ENCODE measurements at places on chromosomes 12 and 14.
A peak's percentile ranks its signal among the peaks of the same experiment; 100 is the strongest.

DNA sequence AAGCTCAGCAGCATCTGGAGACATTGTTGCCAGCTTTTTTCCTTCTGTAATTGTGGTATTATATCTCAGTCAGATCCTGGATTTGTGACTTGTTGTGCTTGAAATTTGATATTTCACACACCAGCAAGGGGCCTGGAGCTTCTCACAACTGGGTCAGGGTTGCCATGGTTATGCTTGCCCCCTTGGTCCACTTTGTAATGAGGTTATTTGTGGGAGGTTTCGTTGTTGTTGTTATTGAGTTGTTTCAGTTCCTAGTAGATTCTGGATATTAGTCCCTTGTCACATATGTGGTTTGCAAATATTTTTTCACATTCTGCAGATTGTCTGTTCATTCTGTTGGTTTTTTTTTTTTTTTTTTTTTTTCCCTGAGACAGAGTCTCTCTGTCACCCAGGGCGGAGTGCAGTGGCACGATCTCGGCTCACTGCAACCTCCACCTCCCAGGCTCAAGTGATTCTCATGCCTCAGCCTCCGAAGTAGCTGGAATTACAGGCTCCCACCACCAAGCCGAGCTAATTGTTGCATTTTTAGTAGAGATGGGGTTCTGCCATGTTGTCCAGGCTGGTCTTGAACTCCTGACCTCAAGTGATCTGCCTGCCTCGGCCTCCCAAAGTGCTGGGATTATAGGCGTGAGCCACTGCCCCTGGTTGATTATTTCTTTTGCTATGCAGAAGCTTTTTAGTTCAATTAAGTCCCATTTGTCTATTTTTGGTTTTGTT is 80.6 kb upstream of the ETV6 start:
- DNase-seq, result no peak

DNA sequence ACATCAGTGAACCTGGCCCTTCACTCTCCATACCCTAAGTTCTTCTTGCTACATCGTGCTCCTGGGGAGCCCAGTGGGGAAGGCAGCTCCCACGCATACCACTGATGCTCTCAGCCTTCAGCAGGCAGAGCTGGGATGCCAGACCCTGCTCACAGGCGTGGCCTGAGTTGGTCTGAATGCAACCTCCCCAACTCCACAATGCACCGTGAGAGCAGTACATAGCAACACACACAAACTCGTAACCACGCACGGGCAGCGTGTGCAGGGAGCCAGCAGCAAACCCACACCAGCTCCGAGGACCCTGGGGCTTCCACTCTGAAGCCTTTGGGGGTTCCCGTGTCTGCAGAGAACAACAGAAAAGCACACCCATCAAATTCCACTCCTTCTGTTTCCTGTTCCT is 37.3 kb downstream of the ANO2 start:
- DNase-seq, result no peak

GRCh38 chr12:93336291-93336741 is 41.4 kb upstream of the NUDT4 start:
- no peak for DNase-seq

- DNase-seq, result no peak
These were observed 322.9 kb downstream of the DAD1 start for GRCh38 chr14:22266142-22266442.

DNA sequence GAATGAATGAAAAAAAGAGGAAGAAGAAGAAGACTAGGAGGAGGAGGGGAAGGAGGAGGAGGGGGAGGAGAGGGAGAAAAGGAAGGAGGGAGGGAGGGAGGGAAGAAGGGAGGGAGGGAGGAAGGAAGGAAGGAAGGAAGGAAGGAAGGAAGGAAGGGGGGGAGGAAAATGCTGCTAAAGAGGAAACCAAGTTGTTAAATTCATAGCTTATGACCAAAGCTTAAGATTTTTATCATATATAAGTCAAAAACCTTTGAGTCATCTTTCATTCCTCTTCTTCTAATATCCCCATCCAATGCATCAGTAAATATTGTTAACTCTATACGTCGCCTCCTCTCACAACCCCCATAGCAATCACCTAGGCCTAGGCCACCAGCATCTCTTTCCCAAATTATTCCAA is 117.3 kb downstream of the SLC2A13 start:
- DNase-seq, result no peak

DNA sequence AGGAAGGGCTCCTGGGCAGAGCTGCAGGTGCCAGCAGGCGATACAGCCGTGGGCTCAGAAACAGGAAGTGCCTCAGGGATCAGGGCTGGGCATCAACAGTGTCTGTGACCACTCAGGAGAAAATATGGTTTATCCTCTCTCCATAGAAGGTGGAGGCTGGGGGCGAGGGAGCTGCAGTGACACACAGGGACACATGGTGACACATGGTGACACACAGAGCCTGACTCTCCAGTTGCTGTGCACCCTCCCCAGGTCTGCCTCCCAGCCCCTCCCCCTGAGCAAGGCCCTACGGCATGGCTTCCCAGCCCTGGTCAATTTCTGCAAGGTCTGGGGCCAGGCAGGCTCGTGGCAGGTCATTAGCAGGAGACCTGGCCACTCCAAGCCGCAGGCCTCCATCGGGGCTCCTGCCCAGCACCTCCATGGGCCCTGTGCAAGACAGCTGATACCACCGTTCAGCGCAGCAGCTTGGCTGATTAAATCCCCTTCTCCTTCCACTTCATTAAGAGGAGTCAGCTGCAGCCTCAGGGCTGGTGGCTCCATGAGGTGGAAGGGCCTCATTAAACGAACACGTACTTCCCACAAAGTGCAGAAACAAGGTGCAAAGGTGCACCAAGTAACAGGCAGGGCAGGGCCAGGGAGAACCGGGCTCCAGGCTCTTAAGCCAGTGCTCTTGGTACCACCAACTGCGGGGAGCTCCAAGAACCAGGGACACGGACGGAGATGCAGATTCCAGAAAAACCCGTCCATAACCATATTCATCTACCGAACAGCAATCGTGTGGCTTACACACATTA is 60.7 kb downstream of the CCNK start:
- peak; percentile 49 for DNase-seq

GRCh38 chr14:52949711-52950409 is 990 bp downstream of the FERMT2 start:
- no peak for DNase-seq

DNA sequence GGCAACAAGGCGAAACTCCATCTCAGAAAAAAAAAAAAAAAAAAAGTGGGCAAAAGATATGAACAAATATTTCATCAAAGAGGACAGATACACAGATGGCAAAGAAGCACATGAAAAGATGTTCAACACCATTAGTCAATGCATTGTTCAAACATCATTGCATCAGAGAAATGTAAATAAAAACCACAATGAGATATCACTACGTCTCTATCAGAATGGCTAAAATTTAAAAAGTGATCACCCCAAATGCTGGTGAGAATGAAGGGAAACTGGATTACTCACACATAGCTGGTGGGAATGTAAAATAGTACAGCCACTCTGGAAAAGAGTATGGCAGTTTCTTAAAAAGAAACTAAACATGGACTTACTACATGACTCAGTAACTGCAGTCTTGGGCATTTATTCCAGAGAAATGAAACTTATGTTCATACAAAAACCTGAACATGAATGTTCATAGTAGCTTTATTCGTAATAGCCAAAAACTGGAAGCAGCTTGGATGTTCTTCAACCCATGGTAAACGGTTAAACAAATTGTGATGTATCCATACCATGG is 3.6 kb downstream of the L2HGDH start:
- DNase-seq, result peak; percentile 38

DNA sequence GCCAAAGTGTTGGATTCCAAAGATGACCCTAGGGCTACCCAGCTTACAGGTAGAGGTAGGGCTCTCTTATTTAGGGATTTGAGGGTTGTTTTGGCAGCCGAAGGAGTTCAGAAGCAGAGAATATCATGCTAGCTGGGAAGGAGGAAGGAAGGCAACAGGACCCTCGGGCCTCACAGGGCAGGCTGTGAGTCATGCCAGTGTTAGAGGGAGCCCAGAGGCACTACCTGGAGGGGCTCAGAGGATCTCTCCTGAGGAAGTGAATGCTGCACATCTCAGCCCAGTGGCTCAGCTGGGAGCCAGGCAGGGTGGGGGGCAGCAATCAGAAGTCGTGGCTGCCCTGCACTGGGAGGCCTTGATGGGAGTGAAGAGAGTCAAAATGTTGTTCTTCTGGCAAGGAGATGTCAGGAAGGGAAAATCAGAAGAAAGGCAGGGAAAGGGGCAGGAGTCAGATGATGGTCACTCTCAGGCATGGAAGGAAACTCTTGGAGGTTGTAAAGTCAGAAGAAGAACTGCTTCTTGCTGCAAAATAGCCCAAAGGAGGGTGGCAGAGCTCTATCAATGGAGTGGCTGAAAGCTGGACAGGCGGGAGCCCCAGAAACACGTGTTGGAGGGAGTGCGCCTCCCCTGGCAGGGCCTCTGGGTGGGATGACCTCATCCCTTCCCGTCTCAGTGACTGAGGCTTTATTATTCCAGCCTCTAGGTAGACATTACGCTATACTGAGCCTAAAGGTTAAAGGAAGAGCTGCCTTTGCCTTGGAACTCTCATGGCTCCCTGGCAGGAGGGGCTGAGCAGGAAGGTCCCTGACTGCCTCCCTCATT is 141.3 kb downstream of the SMOC1 start:
- DNase-seq, result no peak

- DNase-seq, result peak; percentile 5
These were observed 245.9 kb downstream of the ADAMTS20 start for GRCh38 chr12:43306066-43306465.

GRCh38 chr14:99522934-99523703 is 41.9 kb downstream of the CCNK start:
- DNase-seq, result no peak

DNA sequence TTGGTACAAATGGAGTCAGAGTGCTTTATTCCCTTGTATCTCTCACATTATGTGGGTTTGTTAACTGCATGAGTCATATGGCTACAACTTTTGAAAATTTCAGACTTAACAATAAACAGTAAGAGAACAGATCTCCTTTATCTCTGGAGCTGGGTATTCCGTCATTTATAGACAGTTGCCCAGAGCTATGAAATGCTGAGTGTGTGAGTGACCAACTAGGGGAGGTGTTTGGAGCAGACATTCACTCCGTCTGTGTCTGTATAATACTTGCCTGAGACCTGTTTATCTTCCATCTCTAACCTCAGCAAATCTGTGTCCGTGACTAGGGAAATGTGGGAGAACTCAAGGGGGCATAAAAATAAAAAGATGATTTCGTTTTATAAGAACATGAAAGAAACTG is 279.9 kb upstream of the FAR2 start:
- no peak for DNase-seq

DNA sequence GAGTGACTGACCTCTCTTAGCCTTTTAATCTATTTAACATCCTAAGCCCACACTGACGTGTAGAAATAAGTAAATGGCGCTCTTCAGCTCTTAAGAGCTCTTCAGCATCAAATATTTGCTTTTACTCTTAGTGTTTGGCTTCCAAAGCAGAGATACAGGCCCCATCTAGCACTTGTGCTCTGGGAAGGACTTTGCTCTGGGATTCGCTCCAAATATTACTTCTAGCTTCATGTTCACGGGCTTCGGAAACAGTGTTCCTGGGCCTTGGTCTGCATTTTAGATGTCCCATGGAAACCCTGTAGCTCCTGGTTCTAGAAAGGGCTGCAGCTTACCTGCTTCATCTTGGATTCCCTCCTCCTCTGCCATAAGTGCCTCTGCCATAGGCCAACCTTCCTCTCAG is 2.7 kb upstream of the NKX2-8 start:
- no peak for DNase-seq

- no peak for DNase-seq
These were observed 768.8 kb upstream of the NOVA1 start for GRCh38 chr14:27366596-27366995.

DNA sequence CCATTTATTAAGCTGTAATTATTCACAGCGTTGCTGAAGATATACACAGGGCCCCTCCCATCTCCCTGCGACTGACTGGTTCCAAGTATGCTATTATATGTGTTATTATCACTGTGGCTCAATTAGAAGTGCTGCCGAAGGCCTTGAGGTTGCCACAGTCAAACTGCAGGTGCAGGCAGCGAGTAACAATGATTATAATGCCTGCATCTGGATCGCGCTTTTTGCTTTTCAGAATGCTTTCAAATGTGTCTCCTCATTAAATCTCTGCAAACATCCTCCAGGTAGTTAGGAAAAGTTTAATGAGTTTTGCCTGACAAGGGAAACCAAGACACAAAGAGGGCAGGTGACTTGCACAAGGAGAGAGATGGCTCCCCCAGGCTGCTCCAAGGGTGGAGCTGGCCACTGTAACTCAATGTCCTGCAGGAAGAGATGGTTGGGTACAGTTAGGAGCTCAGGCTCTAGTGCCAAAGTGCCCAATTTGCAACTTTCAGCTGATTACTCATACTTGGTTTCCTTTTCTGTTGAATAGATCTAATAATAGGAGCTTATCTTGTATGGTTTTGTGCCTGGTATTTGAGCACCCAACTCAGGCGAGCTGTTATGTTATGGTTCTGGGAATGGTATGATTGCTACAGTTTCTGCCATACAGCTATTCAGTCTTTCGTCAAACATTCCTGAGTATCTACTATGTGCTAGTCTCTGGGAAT is 1.7 kb upstream of the SYNE3 start:
- peak; percentile 58 for DNase-seq

- peak; percentile 94 for DNase-seq
These were observed at the start of gene EMP1 for GRCh38 chr12:13196130-13196921. TSS of gene EMP1 (plus strand) at chr12:13196726. CDS start at chr12:13211511, 14,785 bp downstream.

- DNase-seq, result peak; percentile 54
These were observed 101.9 kb downstream of the RIN3 start for GRCh38 chr14:92615451-92615850.
